ENCODE measurements at places on chromosomes 16 and 17.

- DNase-seq = no peak
These were observed 3.0 kb upstream of the NEURL4 start for GRCh38 chr17:7332111-7332510.

GRCh38 chr16:73732143-73732542 lies 564.5 kb upstream of the PSMD7 start:
- DNase-seq = no peak

- DNase-seq = no peak
These were observed 132.9 kb upstream of the TNRC6C start for GRCh38 chr17:77825621-77826020.

DNA sequence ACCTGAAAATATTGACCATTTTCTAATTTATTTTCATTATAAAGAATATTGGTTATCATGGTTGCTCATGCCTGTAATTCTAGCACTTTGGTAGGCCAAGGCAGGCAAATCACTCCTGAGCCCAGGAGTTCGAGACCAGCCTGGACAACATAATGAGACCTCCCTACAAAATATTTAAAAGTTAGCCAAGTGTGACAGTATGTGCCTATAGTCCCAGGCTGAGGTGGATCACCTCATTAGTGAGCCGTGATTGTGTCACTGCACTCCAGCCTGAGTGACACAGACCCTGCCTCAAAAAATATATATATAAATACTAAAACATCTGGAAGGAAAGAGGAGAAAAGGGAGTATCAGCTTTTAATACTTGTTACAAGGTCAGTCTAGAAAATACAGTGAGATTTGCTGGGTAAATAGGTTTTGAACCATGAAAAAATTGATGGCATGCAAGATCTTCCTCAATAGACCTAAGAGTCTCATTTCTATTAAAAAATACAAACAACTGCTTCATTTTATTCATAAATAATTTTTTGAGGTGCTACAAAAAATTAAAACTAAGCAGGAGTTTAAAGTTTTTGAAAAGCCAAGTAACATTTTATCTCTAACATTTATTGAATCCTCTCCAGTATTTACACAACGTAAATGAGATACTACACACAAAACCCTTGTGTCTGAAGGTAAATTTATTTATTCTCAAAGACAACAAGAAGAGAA lies 47.7 kb downstream of the TUBD1 start:
- no peak for DNase-seq

DNA sequence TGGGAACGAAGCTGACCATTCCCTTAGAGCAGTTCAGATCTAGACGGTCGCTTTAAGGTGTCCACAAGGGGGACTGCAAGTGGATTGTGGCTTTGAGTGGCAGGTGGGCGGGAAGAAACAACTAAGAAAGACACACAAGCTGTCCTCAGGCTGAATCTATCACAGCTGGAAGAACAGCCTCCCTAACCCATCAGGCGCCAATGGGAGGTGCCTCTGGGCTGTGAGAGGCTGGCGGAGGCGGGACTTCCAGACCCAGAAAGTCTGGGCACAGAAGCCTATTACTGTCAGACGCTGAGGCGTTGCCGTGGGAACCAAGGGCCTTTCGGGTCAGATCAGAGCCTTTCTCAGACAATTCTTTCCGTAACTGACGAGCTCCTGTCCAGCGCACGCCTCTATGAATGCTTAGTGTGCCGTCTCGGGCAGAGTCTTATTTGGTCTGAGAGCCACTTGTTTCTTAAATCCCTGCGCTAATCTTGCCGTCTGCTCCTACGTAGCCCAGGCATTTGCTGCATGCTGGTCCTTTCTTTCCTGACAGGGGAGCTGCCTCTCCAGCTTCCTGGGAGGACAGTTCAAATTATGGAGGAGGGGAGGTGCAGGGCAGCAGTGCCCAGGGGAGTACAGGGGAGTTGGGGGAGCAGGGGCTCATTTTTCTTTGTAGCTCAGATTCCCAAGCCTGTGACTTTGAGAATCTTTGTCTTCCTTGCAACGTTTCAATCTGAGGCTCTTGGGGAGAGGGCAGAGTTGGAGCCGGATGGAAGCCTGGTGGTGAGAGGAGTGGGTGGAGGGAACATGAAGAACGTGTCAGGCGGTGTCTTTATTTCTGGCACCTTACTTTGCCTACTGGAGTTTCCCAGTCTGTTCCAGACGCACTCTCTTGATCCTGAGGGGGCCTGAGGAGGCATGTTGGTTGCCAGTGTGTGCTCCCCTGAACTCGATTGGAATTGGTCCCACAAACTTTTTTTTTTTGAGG lies 618.7 kb downstream of the KCNJ18 start:
- DNase-seq = no peak

- no peak for DNase-seq
These were observed 19.4 kb downstream of the GGA3 start for GRCh38 chr17:75241996-75242460.

GRCh38 chr16:27924411-27925118 lies 138.9 kb downstream of the GSG1L start:
- DNase-seq = no peak

DNA sequence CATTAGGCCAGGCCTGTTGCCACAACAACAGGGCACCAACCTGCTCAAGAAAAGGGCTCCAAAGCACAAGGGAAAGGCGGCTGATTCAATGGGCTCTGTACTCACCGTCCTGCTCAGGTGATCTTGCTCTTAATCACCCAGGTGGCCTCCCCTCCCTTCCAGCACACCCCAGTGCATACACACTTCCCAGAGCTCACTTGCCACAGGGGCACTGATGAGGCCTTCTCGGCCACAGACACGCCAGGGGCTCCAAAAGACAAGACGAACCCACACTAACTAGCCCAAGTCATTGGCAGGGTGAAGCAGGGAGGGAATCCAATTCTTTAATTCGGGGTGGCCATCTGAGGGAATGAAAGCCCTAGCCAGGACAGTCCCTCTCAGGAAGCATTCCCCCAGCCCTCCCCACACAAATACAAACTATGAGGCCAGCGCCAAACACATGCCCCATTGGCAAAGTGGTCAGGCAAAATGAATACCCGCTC lies 1.4 kb downstream of the MYO18A start:
- no peak for DNase-seq

GRCh38 chr16:48491517-48491916 lies 106.3 kb upstream of the SIAH1 start:
- no peak for DNase-seq

- peak; percentile 24 for DNase-seq
These were observed 674 bp downstream of the C17orf75 start for GRCh38 chr17:32341141-32341856.

- no peak for DNase-seq
These were observed 17.8 kb upstream of the SLC35B1 start for GRCh38 chr17:49725452-49726130.

- no peak for DNase-seq
These were observed 405.9 kb upstream of the RBFOX1 start for GRCh38 chr16:6926762-6927161.
